ENCODE measurements at places on chromosomes 11 and 22. TPM values are rescaled to one million over a fixed set of nuclear protein-coding genes. Genes with fewer than 3 reads are reported as not detected.

- no peaks in the 10 kb centered on the region for H3K36me3 ChIP-seq
- peaks cover 15% of the 10 kb centered on the region for H3K4me1 ChIP-seq
- no peak for DNase-seq
Observed at GRCh38 chr11:36037031-36037430, 93.2 kb downstream of the LDLRAD3 start.

DNA sequence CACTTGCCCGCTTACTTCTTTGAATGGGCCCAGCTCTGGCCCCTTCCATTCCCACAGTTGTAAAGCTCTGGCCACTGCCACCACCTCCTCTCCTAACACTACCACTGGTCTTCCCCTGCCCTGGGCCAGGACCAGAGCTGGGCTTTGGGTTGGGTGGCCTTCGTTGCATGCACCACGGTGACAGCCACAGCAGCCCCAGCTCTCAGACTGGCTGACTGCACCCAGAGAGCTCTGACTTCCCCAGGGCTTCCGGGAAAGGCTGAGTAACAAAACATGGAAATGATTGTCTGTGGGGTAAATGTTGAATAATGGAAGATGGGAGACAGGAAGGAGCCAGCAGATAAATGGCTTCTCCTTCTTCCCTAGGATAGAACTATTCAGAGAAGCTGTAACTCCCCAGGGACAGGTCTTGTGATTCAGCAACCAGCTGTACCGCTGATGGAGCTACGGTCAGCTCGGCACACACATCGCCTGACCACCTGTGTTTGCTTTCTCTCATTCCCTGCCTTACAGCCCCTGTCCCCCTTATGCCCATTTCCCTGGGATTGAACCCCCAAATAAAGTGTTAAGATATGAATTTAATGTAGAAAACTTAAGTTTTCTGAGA is 27.6 kb downstream of the SCN4B start:
- no peaks in the 10 kb centered on the region for H3K4me1 ChIP-seq
- no peak for DNase-seq

DNA sequence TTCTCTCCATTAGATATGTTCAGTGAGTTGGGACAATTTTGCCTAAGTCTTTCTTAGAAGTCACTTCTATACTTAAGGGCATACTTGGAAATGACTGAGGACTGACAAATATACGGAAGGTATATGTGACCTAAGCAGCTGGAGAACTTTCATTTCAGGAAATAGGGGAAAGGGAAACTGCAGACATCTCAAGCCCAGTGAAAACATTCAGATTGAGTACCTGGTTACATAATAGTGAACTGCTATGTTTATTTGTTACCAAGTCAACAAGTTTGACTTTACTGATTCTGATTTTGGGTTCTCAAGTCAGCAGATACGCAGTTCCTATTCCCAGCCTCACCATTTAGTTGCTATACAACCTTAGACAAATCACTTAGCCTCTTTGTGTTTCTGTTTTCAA is 1173.9 kb downstream of the LRRC4C start:
- no peaks in the 10 kb centered on the region for H3K36me3 ChIP-seq
- no peak overlapping the region for H3K27ac ChIP-seq
- DNase-seq = no peak
- no peaks in the 10 kb centered on the region for H3K27me3 ChIP-seq

Gene MYOD1
- total RNA-seq = not detected

- H3K27ac ChIP-seq = no peak overlapping the region
- no peaks in the 10 kb centered on the region for H3K27me3 ChIP-seq
- DNase-seq = no peak
- no peaks in the 10 kb centered on the region for H3K36me3 ChIP-seq
- no peak overlapping the region for H3K4me3 ChIP-seq
- peaks cover 15% of the 10 kb centered on the region for H3K4me1 ChIP-seq
Observed at GRCh38 chr11:126548581-126549550, 193.4 kb downstream of the ST3GAL4 start.

GRCh38 chr22:46078241-46079092 is 71.9 kb upstream of the PPARA start:
- no peaks in the 10 kb centered on the region for H3K36me3 ChIP-seq
- DNase-seq = no peak
- H3K4me1 ChIP-seq = peaks cover 84% of the 10 kb centered on the region
- peak overlapping the region; percentile 95 for H3K4me3 ChIP-seq
- H3K27me3 ChIP-seq = no peaks in the 10 kb centered on the region

DNA sequence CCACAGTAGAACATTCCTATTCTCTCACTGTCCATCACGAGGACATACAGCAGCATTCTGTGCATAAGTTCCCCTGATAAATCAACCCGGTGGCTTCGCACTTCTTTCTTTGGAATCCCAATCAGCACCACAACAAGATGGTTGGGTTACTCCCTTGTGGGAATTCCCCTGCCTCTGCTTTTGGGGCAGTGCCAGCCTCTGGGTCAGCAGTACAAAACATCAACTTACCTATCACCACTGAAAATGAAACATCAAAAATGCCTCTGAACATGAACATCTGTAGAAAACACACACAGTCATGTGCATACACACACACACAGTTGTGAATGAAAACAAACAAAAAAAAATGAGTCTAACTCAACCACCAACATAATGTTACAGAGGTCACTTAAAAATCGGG is 79.3 kb downstream of the KCNA4 start:
- no peak overlapping the region for H3K27ac ChIP-seq
- no peaks in the 10 kb centered on the region for H3K4me1 ChIP-seq
- no peak overlapping the region for H3K4me3 ChIP-seq
- no peak for DNase-seq
- no peaks in the 10 kb centered on the region for H3K27me3 ChIP-seq
- H3K36me3 ChIP-seq = no peaks in the 10 kb centered on the region

Gene DRD2
- 0.49 TPM for total RNA-seq

GRCh38 chr11:65027213-65028067 is at the start of gene SNX15:
Gene SNX15, plus strand, starts transcription at chr11:65027439. Its CDS starts 99 bp downstream, at chr11:65027538.
- no peaks in the 10 kb centered on the region for H3K27me3 ChIP-seq
- peaks cover 6% of the 10 kb centered on the region for H3K36me3 ChIP-seq
- H3K4me1 ChIP-seq = peaks cover 28% of the 10 kb centered on the region
- peak within 1 kb of the TSS; percentile 86 for H3K27ac ChIP-seq

Gene ZP1
- not detected for total RNA-seq

DNA sequence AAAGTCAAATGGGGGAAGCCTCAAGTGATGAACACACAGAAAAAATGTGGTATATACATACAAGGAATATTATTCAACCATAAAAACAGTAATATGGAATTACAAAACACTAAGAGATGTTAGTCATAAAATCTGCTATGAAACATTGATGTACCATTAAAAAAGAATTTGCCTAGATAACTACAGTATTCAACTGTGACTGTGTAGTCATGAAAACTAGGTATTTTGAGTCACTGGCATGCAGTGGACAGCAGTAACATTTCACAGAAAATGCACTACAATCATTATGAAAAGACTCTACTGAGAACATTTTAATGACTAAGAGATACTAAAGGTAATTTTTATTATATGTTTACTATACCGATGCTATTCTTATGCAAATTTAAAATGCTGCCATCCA is 11.7 kb downstream of the ZNF195 start:
- H3K36me3 ChIP-seq = peaks cover 90% of the 10 kb centered on the region
- H3K27ac ChIP-seq = no peak overlapping the region
- H3K4me3 ChIP-seq = no peak overlapping the region

- peak overlapping the region; percentile 87 for H3K27ac ChIP-seq
- no peak for DNase-seq
- H3K4me3 ChIP-seq = peak overlapping the region; percentile 58
- H3K4me1 ChIP-seq = peaks cover 43% of the 10 kb centered on the region
- no peaks in the 10 kb centered on the region for H3K36me3 ChIP-seq
Observed at GRCh38 chr11:78080084-78080817, 589 bp upstream of the NDUFC2 start.

Gene TSGA10IP
- total RNA-seq = not detected

GRCh38 chr11:77523712-77524111 is 49.8 kb upstream of the PAK1 start:
- no peaks in the 10 kb centered on the region for H3K27me3 ChIP-seq
- H3K4me3 ChIP-seq = no peak overlapping the region
- H3K36me3 ChIP-seq = no peaks in the 10 kb centered on the region
- no peaks in the 10 kb centered on the region for H3K4me1 ChIP-seq
- DNase-seq = no peak
- H3K27ac ChIP-seq = no peak overlapping the region

DNA sequence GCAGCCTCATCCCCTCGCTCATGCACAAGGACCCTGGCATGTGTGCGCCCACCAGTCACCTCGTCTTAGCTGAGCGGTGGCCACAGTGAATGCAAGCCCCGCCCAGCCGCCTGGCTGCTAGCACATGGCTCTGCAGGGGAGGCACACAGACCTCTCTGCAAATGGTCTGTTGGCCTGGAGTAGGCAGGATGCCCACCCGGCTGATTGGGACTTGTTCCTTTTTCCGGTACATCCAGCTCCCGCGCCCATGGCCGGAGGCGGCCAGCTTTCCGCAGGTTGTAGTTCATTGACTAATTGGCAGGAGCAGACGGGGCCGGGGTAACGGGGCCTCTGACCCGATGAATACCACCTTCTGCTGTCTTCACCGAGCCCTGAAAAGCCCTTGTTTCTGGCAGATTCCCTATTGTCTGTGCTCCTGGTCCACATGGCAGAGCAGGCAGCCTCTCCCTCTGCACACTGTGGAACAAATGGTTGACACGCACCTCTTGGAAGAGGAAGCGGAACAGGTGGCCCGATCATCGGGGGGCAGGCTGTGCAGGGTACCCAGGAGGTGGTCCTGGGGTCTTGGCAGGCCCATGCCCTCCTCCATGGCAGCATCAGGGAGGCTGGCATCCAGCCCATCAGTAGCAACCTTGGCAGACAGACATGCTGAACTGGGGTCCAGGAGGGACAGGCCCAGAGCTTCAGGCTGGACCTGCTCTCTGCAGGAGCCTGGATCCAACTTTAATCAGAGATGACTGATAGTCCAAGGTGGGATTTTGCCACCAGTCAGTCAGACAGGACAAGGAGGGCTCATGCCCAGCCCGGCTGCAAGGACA is 1512.0 kb downstream of the BRD1 start:
- H3K36me3 ChIP-seq = no peaks in the 10 kb centered on the region
- no peak overlapping the region for H3K27ac ChIP-seq
- no peak for DNase-seq
- H3K4me3 ChIP-seq = no peak overlapping the region

Gene AP1B1
- total RNA-seq = 60.9 TPM

DNA sequence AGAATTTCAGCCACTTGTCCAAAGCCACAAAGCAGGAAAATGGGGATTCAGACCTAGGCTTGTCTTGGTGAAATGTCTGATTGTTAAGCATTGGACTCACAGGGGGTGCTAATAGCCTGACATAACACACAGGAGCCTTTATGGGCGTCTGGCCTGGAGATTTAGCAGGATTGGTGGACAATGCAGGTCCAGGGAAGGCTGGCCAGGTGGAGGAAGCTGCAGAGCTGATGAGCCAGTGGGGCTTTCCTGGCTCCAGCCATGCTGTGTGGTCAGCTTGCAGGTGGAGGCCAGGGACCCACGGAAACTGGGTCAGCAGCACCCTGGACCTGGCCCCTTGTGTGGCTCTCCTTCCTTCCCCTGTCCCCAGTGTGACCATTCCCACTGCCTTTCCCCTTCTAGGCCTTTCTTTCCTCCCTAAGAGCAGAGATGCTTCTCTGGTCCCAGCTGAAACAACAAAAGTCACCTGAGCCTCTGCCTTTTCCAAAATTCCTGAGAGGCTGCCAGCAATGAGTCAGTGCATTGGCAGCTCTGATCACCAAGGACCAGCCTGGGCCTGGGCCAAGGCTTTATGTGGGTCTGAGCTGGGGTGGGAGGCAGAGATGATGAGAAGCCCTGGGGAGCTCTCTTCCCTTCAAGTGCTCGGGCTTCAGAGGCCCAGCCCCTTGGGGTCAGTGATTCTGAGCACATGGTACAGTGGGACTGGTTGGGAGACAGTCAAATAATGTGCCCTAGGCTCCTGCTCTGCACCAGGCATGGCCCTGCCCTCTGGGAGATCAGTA is 85.2 kb downstream of the CCDC81 start:
- no peak overlapping the region for H3K4me3 ChIP-seq
- H3K36me3 ChIP-seq = no peaks in the 10 kb centered on the region
- H3K27ac ChIP-seq = peak overlapping the region; percentile 75

GRCh38 chr11:2690596-2691354 is 9.0 kb downstream of the KCNQ1OT1 start:
- no peak overlapping the region for H3K4me3 ChIP-seq
- no peak overlapping the region for H3K27ac ChIP-seq
- H3K36me3 ChIP-seq = no peaks in the 10 kb centered on the region
- DNase-seq = no peak
- peaks cover 86% of the 10 kb centered on the region for H3K4me1 ChIP-seq

- peaks cover 8% of the 10 kb centered on the region for H3K4me1 ChIP-seq
- no peaks in the 10 kb centered on the region for H3K27me3 ChIP-seq
- H3K4me3 ChIP-seq = peak overlapping the region; percentile 17
- DNase-seq = no peak
- H3K36me3 ChIP-seq = no peaks in the 10 kb centered on the region
Observed at GRCh38 chr11:112162761-112163546, 940 bp downstream of the IL18 start.

- H3K4me3 ChIP-seq = no peak overlapping the region
- no peaks in the 10 kb centered on the region for H3K27me3 ChIP-seq
- H3K4me1 ChIP-seq = no peaks in the 10 kb centered on the region
- no peak overlapping the region for H3K27ac ChIP-seq
- no peaks in the 10 kb centered on the region for H3K36me3 ChIP-seq
Observed at GRCh38 chr11:110501428-110501827, 71.7 kb downstream of the FDX1 start.

Gene PTH
- total RNA-seq = not detected

Gene DDX6
- total RNA-seq = 81.5 TPM

- no peak overlapping the region for H3K27ac ChIP-seq
- H3K4me1 ChIP-seq = no peaks in the 10 kb centered on the region
- no peak for DNase-seq
- no peak overlapping the region for H3K4me3 ChIP-seq
- H3K27me3 ChIP-seq = no peaks in the 10 kb centered on the region
Observed at GRCh38 chr22:38479096-38479837, 11.4 kb downstream of the KDELR3 start.

DNA sequence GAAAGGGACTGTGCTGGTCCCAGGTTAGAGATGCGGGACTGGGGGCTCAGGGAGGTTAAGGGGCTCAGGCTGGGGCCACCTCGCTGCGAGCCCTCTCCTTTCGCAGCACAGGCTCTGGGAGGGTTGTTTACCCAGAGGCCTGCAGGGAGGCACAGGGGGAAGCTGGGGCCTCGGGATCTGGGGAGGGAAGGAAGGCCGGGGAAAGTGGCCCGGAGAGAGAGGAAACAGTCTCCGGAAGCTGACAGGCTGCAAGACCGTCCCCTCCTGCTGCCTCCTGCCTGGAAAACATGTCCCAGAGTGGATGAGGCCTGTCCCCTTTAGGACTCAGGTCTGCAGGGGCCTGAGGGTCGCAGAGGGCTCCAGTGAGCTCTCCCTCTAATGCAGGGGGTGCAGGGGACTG is 45.4 kb downstream of the MYO7A start:
- H3K27me3 ChIP-seq = no peaks in the 10 kb centered on the region
- H3K4me1 ChIP-seq = no peaks in the 10 kb centered on the region
- H3K27ac ChIP-seq = no peak overlapping the region
- no peak for DNase-seq
- H3K4me3 ChIP-seq = no peak overlapping the region

Gene MUC6
- total RNA-seq = not detected

GRCh38 chr11:34585735-34586487 is 35.0 kb upstream of the EHF start:
- peak overlapping the region; percentile 11 for H3K27ac ChIP-seq
- H3K4me3 ChIP-seq = no peak overlapping the region
- H3K4me1 ChIP-seq = peaks cover 11% of the 10 kb centered on the region
- H3K27me3 ChIP-seq = no peaks in the 10 kb centered on the region

Gene H19
- 252 TPM for total RNA-seq

Gene OR51E2
- 0.98 TPM for total RNA-seq

Gene WNT7B
- 7.1 TPM for total RNA-seq

GRCh38 chr11:129323896-129324502 is 51.6 kb upstream of the BARX2 start:
- H3K27me3 ChIP-seq = no peaks in the 10 kb centered on the region
- no peak for DNase-seq
- peak overlapping the region; percentile 27 for H3K27ac ChIP-seq
- no peak overlapping the region for H3K4me3 ChIP-seq
- H3K4me1 ChIP-seq = peaks cover 14% of the 10 kb centered on the region
- H3K36me3 ChIP-seq = no peaks in the 10 kb centered on the region

All from vagina (tissue), 2 donors.